ENCODE measurements at places on chromosomes 4 and X.

DNA sequence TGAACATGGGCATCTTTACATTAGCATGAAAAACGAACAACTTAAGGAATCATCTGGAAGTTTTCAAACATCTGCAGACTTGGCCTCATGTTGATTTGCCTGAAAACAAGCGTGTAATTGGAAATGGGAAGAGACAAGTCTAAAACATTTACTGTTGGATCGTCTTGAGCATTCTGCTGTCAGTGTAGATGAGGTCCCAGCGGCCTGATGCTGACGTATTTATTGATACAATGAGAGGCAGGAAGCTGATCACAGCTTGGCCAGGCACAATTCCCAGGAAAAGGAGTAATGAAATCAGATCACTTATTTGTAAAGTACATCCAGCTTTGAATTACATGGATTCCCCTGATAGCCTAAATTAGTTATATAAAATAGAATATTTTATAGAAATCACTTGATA, 210.6 kb downstream of the CLCN4 start:
- DNase-seq: no peak

- no peak for DNase-seq
These were observed 1.8 kb upstream of the SPATA18 start for GRCh38 chr4:52049266-52049665.

- no peak for DNase-seq
These were observed 45.1 kb downstream of the DTHD1 start for GRCh38 chr4:36326476-36327029.

GRCh38 chrX:7054219-7055216, 93.0 kb upstream of the STS start:
- no peak for DNase-seq

- no peak for DNase-seq
These were observed 85.2 kb downstream of the SLC16A2 start for GRCh38 chrX:74506317-74507115.

DNA sequence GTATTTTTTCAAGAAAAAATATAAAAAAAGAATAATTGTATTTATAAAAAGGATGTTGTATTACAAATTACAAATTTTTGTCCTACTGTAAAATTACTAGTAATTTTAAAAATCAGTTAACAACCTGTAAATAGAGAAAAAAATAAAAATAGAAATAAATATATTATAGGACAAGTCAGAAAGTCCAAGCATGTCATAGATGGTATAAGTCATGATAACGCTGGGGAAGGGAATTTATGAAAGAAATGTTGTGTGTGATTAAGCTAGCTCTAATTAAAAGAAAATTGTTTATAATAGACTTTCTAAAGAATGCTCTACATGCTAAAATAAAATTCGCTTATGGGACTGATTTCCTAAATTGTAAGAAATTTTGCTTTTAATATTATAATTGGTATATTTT, 2329.9 kb downstream of the ARAP2 start:
- no peak for DNase-seq

DNA sequence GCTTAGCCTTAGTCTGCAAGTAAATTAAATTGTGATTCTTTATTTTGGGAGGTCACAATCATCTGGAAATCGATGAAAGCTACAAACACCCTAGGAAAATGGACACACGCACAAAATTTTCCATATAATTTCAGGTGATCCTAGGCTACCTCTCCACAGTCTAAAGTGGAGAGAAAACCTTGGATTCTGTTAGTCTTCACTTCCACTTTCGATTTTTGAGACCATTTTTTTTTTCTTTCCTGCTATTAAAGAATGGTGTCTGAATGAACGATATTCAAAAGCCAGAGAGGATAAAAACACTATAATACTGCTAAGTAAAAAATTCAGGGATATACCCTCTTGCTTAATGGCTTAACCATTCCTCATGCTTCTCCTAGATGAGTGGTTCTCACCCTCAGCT, 1.7 kb downstream of the FBXL5 start:
- DNase-seq: no peak

- no peak for DNase-seq
These were observed 64.2 kb upstream of the MAP3K15 start for GRCh38 chrX:19579485-19579884.

DNA sequence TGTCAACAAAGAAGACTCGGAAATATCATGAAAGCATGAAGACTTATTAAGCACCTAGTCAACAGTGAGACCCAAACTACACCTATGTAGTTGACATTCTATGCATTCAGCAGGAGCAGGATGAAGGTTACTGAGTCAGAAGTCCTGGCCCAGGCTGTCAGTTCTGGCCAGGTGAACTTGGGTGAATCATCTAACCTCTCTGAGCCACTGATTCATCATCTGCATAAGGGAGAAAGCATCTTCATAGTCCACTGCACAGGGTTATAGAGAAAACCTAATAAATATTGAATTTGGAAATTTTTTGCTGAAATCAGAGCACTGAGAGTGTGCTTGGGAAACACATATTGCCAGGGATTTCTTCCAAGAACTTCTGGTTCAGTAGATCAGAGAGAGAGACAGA, 296.0 kb upstream of the SFRP2 start:
- DNase-seq: no peak

DNA sequence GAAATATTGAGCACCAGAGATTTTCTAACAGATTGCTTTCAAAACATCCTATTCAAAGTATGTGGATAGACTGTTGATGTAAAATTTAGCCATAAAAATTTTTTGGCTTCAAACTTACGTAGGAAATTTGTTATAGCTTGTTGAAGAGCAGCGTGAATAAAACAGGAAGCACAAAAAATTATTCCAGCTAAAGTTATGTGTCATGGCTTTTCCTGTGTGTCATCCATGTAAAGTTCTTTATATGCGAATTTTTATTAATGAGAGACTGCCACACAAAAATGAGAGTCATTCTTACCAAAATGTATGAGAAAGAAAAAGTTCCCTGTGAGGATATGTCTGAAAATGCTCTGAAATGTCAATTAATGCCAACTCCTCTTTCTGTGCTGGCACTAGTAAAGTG, 19.5 kb downstream of the EPGN start:
- DNase-seq: no peak

DNA sequence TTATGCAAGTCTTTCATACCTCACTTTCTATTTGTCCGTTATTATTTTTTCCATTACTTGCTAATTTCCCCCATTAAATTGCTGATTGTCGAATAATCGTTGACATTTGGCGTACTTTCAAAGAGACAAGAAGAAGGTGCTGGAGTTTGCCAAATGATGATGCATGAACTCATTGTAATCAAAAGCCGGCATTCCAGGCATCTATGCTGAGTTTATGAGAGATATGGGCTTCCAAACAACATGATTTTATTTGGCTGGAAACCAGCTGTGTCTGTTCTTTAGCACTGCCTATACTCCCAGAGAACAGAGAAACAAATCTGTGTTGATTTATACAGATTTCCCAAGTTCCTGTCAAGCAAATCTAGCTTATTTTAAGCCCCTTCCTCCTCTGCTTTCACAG, 80.8 kb upstream of the RPS6KA3 start:
- DNase-seq: no peak

GRCh38 chr4:19358015-19358414, 893.7 kb upstream of the SLIT2 start:
- DNase-seq: no peak

GRCh38 chr4:16818005-16818404, 80.4 kb downstream of the LDB2 start:
- DNase-seq: no peak

GRCh38 chr4:142700531-142700930, 145.6 kb downstream of the INPP4B start:
- DNase-seq: no peak

GRCh38 chr4:44425614-44426208, 22.9 kb downstream of the KCTD8 start:
- no peak for DNase-seq

DNA sequence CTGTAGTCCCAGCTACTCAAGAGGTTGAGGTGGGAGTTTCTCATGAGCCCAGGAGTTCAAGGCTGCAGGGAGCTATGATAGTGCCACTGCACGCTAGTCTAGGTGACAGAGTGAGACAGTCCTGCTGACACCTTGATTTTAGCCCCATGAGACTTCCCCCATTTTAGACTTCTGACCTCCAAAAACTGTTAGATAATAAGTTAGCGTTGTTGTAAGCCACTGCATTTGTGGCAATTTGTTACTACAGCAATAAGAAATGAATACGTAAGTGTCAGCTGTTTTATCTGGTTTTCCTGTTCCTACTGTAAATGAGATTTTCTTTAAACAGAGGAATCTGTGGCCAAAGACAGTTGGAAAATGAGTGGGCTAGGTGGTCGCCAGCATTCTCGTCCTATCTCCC, 83.9 kb downstream of the ARHGAP10 start:
- no peak for DNase-seq

GRCh38 chrX:101774340-101774739, 114.7 kb upstream of the ARMCX2 start:
- no peak for DNase-seq

DNA sequence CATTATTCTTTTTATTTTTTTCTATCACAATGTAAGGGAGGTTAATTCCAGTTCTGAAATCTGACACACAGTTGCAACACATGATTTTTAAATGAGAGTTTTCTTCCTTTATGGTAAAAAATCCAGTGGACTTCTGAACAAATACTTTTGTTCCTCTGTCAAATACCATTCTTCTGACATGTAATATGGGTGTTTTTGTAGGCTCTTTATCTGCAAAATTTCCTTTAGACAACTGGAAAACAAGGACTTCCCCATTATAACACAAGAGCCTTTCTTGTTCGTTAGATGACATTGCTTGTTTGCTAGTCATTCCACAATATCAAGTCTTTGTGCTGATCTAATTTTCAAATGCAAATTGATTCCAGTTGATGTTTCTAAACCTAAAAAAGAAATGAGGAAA, 7.7 kb downstream of the FANCB start:
- no peak for DNase-seq

GRCh38 chr4:73929278-73929677, 52.5 kb downstream of the PF4 start:
- DNase-seq: no peak

- no peak for DNase-seq
These were observed 74.0 kb downstream of the CPZ start for GRCh38 chr4:8666581-8666980.

DNA sequence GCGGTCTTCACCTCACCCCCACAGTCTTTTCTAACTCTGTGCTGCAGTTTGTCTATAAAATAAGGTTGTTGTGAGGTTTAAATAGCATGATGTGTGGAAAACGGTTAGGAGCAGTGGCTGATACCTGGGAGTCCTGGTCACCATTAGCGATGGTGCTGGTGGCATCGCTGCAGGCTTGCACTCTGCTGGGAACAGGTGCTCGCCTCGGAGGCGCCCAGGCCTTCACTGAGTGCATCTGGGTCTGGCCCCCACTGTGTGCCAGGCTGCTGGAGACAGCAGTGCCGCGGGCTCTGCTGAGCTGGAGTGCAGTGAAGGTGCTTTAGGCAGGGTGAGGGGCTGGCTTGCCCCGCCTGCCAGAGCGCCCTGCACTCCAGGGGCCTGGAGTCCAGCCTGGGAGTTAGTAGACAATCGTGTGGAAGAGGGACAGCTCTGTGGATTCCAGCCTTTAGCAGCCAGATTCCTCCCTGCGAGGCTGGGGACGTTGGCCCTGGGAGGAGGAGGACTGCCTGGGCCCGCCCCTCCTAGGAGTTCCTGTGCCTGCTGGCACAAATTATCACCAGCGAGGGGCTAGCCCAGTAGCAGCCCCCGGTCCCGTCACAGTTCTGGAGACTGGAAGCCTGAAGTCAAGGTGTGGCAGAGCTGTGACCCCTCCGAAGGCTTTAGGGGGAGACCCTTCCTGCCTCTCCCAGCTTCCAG, 7.3 kb downstream of the RGS12 start:
- DNase-seq: no peak

DNA sequence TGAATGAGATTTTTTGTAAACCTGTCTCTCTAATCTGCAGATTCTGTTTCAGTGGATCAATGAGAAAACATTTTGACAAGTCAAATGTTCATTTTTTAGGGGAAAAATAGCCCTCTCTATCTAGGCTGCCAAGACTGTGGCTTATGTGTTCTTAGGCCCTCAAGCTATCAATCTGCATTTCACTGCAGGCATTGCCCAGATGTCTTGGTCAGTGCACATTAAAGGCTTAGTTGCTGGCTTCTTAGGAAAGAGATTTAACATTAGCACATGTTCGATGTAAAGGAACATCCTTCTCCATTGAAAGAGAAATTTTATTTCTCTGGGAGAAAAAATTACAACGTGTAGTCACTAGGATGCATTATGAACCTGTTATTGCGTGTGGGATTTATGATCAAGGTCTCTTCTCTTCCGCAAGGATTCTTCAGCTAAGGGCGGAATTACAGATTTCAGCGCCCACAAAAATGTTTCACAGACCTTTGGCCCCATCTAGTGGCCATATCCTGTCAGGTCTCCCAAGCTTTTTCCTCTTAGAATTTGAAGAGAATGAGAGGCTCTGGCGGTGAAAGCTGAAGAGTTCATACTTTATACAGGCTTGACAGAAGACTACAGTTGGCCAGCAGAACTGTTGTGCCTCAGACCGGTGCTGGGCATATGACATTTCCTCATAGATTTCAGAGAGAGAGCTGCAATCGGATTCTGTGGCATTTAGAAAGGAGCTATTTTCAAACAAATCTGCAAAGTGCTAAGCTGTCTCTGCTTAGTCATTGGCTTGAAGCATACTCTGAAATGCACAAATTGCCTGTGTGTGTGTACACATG, 144.6 kb upstream of the NOCT start:
- peak; percentile 22 for DNase-seq

DNA sequence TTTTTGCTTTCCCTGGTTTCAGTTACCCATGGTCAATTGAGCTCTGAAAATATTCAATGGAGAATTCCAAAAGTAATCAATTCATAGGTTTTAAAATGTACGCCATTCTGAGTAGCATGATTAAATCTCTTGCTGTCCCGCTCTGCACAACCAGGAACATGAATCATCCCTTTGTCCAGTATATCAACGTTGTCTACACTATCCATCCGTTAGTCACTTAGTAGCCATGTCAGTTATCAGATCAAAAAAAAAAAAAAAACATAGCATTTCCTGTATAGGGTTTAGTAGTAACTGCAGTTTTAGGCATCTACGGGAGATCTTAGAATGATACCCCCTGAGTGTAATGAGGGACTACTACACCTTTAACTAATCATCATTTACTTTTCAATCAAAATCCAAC, 15.1 kb downstream of the LAMP2 start:
- no peak for DNase-seq

GRCh38 chr4:1793496-1793840, 375 bp downstream of the FGFR3 start:
- peak; percentile 45 for DNase-seq

DNA sequence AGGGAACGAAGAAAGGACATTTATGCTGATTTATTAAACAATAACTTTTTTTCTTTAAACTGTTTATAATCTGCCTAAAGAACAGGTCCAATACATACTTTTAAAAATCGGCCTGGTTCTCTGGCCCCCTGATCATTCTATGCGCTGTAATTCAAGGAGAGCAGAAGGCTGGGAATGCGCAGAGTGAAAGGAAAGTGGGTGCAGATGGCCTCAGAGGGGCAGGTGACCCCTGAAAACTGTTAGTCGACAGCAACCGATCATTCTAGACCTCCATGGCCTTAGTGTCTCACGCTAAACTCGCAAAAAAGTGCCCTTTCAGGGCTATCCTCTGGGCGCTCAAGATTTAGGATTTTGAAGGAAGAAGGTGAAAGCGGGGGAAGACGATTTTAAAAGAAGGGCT, 2.2 kb downstream of the PDE5A start:
- DNase-seq: no peak

- no peak for DNase-seq
These were observed 392.9 kb downstream of the UNC5C start for GRCh38 chr4:95155759-95156451.

- no peak for DNase-seq
These were observed 5.0 kb downstream of the PLP2 start for GRCh38 chrX:49176421-49177326.

GRCh38 chr4:183765251-183765911, 106.3 kb downstream of the TRAPPC11 start:
- DNase-seq: no peak

Data from stimulated activated CD4-positive, alpha-beta T cell treated with anti-CD3 and anti-CD28 coated beads, Interleukin-4, amount 100 ng/mL, for 1 hour (primary cell).